Stimulated activated CD4-positive, alpha-beta T cell treated with anti-CD3 and anti-CD28 coated beads, Interleukin-1b, Interleukin-23, amount 100 ng/mL, for 1 hour (primary cell): ENCODE measurements at places on chromosomes 7 and 10.

DNA sequence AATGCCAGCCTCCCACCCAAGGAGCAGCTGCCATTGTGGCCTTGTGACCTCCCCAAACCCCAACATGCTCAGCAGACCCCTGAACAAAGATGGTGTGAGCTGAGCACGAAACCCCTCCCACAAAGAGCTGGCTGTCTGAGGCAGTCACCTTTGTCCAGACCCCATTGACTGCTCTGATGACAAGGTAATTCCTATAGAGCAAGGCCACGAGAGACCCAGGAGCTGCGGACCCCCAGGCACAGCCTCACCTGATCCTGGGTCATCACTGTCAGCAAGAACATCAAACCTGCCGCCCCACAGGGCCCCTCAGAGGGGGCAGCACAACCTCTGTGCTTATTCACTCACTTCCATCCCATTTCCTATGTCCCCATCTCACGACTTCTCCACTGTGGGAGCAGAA, 102.6 kb downstream of the CPXM2 start:
- no peak for DNase-seq

DNA sequence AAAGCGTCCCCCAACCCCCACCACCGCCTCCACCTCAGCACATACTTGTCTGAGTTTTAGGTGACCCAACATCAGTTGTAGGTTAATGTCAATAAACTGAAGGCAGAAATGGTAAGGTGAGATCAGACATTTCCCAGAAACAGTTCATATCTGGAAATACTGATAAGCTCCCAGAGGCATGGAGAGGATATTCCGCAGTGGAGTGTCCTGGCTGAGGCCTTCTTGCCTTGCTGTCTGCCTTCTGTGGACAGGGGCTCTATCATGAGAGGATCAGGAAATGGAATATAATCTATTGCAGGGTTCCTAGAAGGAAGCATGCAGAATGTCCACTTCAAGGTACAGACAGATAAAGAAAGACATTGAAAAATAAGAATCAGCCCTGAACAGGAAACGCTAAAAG, 473.3 kb upstream of the MKI67 start:
- no peak for DNase-seq

- DNase-seq: no peak
These were observed 53.7 kb downstream of the IKZF1 start for GRCh38 chr7:50358041-50358705.

- no peak for DNase-seq
These were observed 43.0 kb upstream of the WIPF3 start for GRCh38 chr7:29763266-29763665.

DNA sequence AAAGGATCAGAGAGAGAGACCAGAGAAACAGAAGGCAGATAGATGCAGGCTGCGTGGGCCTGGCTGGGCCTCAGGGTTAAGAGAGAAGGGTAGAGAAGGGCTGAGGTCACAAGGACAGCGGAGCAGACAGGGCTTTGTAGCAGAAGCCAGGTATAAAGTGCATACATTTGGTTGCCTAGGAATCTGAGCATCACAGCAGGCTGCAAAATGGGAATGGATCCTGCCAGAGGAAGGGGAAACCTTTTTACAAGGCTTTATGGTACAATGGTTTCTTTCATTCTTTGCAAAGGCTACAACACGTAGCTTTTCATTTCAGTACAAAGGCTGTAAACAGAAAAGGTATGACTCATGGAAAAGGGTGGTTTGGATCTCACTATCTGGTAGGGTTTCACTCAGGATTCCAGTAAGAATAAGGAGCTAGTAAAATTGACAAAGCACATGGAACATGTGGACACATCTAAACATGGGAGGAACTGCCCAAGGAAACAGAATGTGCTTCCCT, 275.1 kb downstream of the DOCK4 start:
- no peak for DNase-seq
